ENCODE measurements at places on chromosomes 7 and 10.

DNA sequence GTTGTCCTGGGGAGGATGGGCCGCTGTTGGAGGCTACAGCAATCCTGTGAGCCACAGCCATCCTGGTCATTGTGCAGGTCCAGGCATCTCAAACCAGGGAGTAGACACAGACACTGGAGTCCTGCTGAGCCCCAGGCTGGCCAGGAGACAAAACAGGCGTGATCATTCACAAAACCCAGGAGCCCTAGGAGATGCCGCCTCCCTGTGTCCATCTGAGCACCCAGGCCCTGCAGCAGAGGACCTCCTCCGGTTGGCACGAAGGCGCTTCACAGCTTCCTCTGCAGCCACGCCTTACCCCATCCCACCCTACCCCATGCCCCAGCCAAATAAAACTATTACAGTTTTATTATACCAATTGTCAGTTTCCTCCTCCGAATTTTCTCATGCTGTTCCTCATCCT is 183.6 kb downstream of the PLXNA4 start:
- no peak for DNase-seq

DNA sequence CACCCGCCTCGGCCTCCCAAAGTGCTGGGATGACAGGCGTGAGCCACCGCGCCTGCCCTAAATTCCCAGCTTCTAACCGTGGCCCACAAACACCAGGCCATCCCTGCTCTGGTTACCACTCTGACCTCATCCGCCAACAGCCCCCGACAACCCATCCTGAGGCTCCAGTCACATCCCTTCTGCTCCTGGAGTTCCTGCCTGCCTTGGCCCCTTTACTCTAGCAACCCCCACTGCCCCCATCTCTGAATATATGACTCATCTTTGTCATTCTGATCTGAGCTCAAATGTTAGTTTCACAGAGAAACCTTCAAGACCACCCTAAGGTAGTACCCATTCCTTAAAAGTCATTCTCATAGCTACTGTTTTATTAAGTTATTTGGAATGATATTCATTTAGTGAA is 26.6 kb downstream of the RHEB start:
- DNase-seq = no peak

DNA sequence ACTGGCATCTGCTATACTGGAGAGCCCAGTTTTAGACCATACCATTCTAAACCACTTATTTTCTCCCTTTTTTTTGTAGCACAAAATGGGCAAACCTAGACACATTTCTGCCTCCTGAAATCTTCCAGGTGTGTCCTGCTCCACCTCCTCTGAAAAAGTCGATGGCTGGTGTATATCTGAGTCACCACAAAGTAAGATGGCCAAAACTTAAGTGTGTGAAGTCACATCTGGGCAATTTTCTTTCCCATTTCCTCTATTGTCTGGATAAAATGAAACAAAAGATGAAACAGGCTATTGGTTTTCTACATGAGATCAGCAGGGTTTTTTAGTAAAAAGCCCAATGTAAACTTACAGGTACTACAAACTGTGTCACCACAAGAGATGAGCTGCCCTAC is 65.5 kb downstream of the OSBPL3 start:
- no peak for DNase-seq

DNA sequence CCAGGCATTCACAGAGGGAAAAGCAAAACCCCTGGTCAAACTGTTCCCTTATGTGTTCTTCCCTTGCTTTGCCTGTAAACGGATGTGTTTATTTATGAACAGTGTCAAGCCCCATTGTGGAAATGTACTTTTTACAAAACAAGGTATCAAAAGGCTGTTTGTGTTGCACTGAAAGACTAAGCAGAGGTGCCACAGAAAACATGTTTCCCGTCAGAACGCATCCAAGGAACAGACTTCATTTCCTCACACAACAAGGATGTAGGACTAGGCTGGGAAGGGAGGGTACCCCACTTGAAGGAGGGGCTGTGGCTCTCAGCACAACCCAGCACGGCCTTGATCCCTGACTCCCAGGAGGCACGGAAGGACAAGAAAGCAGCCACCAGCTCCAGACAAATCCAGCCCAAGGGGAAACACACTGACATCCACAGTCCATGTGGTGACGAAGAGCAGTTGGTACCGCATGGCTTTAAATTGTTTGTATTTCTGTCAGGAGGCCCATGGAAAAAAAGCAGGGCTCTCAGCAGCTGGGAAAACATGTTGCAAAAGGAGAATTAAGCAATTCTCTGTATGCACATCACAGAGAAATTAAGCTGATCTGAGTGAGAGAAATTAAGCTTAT is 85.6 kb downstream of the RNF216 start:
- peak; percentile 84 for DNase-seq

DNA sequence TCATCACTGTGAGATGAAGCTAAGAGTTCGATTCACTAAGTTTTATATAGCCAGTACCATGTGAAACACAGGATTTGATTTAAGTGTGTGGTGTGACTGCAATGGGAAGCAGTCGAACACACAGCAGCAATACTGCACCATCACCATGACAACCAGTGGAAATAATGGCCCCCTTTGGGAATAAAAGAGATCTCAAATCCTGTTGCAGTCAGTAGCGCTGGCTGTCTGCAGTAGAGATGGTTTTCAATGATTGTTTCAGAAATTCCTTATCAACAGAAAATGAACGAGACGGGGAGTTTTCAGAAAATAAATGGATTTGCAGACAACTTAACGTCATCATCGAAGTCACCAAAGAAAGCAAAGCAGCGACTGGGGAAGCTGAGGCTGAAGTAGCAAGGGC is 91.0 kb downstream of the PTPRE start:
- peak; percentile 31 for DNase-seq

GRCh38 chr10:120505866-120506265 is 48.8 kb downstream of the PLPP4 start:
- peak; percentile 46 for DNase-seq

- peak; percentile 36 for DNase-seq
Observed at GRCh38 chr10:77049896-77050295, 587.7 kb downstream of the KCNMA1 start.

GRCh38 chr7:140888087-140888486 is 36.6 kb downstream of the BRAF start:
- no peak for DNase-seq

- DNase-seq = no peak
Observed at GRCh38 chr7:44388089-44388970, 62.9 kb upstream of the CAMK2B start.

DNA sequence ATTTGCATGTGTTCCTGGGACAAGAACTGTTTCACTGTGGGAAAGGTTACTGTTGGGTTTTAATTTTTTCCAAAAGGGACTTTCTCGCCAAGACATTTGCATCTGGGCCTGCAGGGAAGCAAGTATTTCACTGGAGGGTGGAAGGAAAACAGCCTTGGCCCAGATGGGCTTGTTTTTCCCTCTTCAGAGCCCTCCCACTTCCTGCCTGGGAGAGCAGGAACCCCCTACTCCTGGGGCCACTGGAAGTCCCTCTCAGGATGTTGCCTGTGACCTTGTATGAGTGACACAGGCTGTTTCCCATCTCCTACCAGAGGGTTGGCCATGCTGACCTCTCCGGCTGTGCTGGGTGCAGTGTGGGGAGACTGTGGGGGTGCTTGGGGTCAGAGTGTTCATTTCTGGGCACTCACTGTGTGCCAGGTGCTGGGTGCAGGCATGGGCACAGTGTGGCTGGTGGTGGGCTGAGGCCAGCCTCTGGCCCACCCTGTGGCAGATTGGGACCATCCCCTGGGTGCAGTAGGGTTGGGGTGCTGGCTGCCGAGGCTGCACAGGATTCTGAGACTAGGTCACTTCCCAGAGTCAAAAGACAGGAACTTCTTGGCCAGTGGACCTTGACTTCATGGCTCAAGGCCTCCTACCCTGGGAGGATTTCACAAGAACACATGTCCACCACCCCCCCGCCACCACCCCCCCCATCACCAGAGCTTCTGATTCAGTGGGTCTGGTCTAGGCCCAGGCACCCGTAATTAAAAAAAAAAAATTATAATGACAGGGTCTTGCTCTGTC is 10.2 kb downstream of the TSPAN15 start:
- DNase-seq = no peak

- DNase-seq = no peak
Observed at GRCh38 chr10:86128360-86128759, 238.2 kb downstream of the GRID1 start.

- DNase-seq = no peak
Observed at GRCh38 chr7:2926896-2927405, 82.8 kb upstream of the GNA12 start.

GRCh38 chr10:50788951-50789945 is 49.5 kb downstream of the ASAH2B start:
- DNase-seq = peak; percentile 74

DNA sequence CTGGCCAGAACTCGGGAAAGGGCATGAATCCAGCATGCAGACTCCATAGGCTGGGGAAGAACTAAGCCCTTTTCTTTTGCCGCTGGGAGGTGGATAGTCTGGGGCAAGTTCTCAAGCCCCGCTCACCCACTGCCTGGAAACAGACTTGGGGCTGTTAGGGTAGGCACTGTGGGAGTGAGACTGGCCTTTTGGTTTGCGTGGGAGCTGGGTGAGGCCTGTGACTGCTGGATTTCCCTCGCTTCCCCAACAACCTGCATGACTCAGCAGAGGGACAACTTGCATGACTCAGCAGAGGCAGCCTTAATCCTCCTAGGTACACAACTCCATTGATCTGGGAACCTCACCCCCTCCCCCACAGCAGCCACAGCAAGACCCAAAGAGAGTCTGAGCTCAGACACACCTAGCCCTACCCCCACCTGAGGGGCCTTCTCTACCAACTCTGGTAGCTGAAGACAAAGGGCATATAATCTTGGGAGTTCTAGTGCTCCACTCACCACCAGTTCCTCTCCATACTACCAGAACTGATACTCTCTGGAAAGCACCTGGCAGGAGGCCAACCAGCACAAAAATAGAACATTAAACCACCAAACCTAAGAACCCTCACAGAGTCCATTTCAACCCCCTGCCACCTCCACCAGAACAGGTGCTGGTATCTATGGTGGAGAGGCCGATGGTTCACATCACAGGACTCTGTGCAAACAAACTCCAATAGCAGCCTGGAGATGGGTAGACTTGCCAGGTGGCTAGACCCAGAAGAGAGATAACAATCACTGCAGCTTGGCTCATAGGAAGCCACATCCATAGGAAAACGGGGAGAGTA is 81.4 kb upstream of the LAMB4 start:
- DNase-seq = peak; percentile 85

- no peak for DNase-seq
Observed at GRCh38 chr10:92385831-92386230, 94.9 kb downstream of the MARCHF5 start.

DNA sequence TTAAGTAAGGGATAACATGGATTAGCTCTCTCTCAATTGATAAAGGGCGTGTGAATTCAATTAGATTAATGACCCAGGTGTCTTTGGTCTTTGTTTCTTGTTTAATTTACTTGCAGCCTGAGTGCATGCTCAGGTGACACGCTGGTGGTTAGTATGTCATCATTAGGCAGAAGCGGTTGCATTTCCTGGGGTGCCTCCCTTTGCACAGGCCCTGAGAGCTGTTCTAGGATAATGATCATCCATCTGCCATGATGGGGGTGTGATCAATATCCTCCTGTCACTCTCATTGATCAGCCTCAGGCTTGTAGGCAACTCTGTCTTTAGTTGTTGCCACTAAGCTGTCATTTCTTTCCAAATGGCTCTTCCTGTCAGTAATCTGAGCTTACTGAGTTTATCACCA is 99.6 kb upstream of the NPS start:
- DNase-seq = no peak

DNA sequence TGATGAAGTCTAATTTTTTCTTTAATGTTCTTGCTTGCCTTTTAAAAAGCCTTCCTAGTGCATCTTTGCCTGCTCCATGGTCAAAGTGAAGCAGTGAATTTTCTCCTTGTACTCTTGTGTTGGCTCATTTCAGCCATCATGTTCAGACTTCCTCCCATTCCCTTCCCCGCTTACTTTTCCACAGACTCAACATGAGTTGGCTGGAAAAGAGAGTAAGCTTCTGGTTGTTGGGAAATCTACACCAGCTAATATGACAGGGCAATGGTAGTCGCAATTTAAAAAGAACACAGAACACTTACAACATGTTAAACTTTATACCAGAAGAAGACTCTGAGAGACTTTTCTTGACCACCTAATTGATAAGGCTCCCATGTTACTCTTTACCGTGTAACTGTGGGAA is 24.3 kb upstream of the PDK4 start:
- DNase-seq = no peak

GRCh38 chr7:123348690-123349089 is 148.9 kb upstream of the SLC13A1 start:
- DNase-seq = no peak

GRCh38 chr10:88783724-88784123 is 18.8 kb upstream of the LIPM start:
- peak; percentile 25 for DNase-seq

Measured in fibroblast of pulmonary artery (primary cell).